Activated T-helper 1 cell treated with Interleukin-2 at 50 U/mL for 16 hours (primary cell): ENCODE measurements at places on chromosomes 16 and 17.

- DNase-seq = no peak
Measured at GRCh38 chr17:13626703-13627102, 25.0 kb upstream of the HS3ST3A1 start.

- no peak for DNase-seq
Measured at GRCh38 chr16:57166451-57166850, 19.4 kb downstream of the PSME3IP1 start.

DNA sequence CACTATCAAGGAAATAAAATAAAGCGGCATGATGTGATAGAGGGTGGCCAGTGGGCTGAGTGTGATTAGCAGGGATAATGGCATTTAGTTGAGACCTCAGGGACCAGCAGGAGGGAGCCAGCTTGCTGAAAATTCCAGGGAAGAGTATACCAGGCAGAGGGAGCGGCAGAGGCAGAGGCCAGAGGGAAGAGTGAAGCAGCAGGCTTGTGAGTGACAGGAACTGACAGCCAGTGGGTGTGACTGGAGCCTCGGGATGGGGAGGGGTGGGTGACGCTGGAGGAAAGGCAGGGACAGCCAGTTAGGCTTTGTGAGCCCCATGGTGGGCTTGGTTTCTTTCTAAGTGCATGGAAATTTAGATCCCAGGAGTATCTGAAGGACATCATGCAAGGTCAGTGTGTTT lies 209.7 kb upstream of the CACNG3 start:
- DNase-seq = no peak

DNA sequence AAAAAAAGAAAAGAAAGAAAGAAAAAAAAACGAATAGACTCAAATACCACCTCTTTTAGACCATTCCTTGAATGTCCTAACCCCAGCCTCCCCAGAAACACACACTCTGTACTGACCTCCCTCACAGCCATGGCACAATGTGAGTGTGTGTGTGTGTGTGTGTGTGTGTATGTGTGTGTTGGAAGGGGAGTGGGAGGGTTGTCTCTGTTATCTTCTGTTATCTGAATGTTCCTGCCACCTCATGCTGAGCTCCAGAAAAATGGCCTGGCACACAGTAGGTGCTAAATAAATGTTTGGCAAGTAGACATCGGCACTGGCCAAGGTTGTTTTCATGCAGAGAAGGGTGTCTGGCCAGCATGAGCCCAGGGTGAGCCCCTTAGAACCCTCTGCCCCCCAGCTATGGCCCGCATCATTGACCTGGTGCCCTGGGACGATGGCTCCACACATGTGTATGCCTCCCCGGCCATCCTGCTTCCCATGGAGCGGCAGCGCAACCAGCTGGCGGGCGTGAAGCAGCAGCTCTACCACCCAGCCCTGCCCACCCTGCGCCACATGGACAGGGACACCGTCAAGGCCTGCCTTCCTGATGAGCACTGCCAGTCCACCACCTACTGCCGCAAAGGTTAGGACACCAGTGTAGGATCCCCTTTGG lies 6.6 kb upstream of the CNGB1 start:
- no peak for DNase-seq

GRCh38 chr17:63689479-63689878 lies 10.4 kb downstream of the LIMD2 start:
- no peak for DNase-seq

- no peak for DNase-seq
Measured at GRCh38 chr17:64974750-64975317, 55.6 kb upstream of the LRRC37A3 start.

- no peak for DNase-seq
Measured at GRCh38 chr17:39629898-39630297, 3.1 kb downstream of the PPP1R1B start.

- DNase-seq = no peak
Measured at GRCh38 chr16:28297784-28298510, 5.6 kb downstream of the SBK1 start.

- DNase-seq = no peak
Measured at GRCh38 chr17:19295473-19296135, 58.4 kb downstream of the EPN2 start.
